ENCODE measurements at places on chromosomes 16 and 17.

DNA sequence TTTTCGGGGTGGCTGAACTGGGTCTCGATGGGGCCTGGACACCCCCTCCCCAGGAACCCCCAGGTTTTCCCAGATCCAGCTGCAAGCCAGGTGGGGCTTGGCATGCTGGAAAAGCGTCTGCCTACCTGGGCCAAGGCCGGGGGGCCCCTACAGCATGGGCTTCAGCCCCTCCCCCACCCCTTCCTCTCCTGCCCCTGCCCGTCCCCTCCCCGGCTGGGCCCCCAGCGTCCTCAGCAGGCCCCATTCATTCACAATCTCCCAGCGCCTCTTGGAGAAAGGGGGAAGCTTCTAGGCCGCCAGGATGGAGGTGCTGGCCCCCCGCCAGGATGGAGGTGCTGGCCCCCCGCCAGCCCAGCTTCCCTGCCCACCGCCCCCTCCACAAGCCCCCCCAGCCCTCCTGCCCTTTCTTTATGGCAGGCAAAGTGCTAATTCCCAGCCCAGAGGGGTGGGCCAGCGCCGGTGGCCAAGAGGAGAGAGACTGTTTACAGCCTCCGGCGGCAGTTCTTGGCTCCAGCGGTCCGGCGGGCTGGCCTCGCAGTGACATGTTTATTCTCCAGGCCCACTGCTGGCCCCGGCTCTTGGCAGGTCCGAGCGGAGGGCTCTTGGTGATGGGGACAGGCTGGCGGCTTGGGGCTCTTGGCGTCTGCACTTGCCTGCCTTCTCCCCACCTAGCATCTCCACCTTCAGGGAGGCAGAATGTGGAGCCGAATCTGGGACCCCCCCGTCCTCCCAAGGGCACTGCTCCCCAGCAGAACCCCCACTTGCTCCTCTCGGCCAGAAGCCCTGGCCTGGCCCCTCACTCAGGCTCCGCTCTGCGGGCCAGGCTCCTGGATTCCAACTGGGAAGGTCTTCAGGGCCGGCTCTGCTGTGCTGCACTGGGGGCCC lies 94.4 kb upstream of the CIBAR2 start:
- DNase-seq = peak; percentile 63

- no peak for DNase-seq
These were observed 724 bp downstream of the UBE2I start for GRCh38 chr16:1309888-1310831.

DNA sequence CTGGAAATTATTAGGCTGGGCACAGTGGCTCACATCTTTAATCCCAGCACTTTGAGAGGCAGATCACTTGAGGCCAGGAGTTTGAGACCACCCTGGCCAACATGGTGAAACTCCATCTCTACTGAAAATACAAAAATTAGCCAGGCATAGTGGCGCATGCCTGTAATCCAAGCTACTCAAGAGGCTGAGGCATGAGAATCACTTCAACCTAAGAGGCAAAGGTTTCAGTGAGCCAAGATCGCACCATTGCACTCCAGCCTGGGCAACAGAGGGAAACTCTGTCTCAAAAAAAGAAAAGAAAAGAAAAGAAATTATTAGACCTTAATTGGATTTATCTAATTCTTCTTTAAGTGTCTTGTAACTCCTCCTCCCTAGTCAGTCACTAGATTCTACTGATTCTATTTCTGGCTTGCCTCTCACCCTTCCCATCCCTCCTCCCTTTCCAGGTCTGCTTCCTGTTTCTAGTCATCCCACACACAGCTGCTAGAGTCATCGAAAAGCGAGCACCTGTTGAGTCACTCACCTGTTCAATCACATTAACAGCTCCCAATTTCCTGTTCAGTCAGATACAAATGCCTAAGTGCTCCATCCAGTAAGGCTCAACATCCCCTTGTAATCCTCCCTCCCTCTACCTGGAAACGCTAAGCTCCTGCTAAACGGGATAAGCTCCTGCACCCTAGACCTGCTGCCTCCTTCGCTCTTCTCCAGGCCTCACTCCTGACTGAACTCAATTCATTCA lies 34.6 kb downstream of the ERN1 start:
- no peak for DNase-seq

GRCh38 chr17:78432226-78433012 lies 54.0 kb downstream of the PGS1 start:
- DNase-seq = peak; percentile 72

DNA sequence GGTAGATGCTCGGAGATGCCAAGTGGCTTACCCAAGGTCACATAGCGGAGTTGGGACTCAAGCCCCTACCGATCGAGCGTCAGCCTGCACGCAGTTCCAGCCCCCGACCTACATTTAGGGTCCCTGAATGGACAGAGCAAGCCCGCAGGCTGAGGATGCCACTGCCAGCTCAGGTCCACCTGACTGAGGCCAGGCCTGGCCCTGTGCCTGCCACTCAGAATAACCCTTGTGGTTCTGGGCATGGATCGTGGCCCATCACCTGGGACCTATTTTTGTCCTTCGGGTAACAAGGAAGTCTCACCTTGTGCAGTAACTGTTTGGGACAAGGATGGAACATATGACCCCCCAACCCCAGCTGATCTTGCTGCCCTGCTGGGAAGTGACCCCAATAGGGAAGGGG lies 17.1 kb downstream of the CDH16 start:
- no peak for DNase-seq

- no peak for DNase-seq
These were observed 195.2 kb downstream of the MAP2K6 start for GRCh38 chr17:69609473-69610305.

DNA sequence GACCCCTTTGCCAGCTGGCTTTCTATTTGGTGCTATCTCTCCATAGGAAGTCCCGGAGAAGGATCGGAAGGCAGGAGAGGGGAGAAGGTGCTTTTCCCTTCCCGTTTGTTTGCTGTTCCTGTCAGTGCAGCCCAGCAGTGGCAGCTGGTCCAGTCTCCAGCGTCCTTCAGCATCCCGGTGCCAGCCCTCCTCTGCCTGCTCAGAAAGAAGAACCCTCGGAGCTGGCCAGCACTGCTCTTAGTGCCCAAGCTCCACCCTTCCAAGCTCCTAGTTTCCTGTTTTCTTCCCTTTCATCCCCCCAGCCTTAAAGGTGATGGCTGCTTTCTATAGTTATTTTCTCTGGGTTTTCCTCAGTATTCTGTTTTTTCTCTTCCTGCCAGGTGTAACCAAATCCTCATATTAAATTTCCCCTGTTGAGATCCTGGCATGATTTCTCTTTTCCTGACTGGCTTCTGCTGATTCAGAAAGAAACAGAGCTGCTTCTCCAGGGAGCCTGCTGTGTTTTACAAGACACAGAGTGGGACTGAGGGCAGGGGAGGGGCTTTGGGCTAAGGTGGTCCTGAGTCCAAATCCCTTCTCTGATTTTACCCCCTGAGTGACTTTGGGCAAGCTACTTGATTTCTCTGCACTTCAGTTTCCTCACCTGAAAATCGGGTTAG lies 186.8 kb downstream of the COPRS start:
- DNase-seq = no peak

GRCh38 chr16:78045865-78046581 lies 23.7 kb downstream of the CLEC3A start:
- DNase-seq = peak; percentile 64

- DNase-seq = no peak
These were observed 16.1 kb upstream of the HOXB9 start for GRCh38 chr17:48642059-48642842.

DNA sequence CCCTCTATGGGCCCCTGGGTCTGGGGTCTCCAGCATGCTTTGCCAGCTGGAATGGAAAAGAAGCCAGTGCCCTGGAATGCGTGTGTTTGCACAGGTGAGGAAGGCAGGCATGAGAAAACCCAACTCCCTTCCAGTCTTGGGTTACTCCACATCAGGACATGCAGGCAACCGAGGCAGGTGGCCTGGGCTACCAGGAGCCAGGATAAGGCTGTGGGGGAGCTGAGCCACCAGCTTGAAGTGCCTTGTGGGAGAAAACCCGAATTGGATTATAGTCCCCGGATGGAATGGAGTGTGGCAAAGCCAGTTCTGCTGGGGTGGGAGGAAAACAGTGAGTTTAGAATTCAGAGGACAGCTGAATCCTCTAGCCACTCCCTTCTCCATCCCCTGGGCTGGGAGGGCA lies 7.2 kb downstream of the SRCIN1 start:
- DNase-seq = peak; percentile 57

- DNase-seq = peak; percentile 99
These were observed 22.7 kb downstream of the TMEM235 start for GRCh38 chr17:78253946-78254672.

DNA sequence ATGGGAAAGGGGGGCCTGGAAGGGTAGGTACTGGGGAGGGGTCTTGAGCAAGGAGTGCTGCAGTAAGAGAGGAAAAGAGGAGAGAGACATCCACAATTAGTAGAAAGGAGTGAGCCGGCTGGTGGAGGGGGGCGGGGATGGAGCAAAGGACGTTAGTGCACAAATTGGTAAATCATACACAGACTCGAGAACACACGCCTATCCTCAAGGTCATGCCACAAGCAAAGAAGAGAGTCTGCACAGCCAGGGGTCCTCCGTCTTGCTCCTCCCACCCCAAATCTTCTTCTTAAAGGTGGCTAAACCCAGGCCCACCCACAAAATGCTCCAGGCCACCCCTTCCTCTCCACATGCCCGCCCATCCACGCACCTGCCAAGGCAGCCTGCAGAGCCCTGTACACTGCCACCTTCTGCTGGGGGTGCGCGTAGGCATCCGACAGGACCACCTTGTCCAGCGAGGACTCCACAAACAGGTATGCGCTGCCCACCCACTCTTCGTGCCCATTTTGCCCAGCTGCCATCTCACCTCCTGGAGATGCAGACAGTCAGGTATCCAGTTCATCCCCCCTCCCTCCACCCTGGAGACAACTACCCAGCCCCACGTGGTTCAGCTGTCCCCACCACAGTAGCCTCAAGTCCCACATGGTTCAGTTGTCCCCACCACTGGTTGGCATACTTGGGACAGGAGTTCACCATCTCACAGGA lies 3.4 kb downstream of the TRADD start:
- DNase-seq = no peak

DNA sequence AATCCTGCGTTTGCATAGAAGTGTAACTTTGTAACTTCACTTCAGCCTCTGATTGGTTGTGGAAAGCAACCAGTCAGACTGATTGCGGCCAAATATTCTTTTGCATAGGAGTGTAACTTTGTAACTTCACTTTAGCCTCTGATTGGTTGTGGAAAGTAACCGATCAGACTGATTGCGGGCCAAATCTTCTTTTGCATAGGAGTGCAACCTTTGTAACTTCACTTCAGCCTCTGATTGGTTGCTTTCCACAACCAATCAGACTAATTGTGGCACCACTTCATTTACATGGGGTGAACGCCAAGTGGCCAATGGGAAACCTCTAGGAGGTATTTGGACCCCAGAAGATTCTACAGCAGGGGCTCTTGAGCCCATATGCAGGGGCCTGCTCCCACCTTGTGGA lies 1.8 kb upstream of the TMEM98 start:
- DNase-seq = no peak

DNA sequence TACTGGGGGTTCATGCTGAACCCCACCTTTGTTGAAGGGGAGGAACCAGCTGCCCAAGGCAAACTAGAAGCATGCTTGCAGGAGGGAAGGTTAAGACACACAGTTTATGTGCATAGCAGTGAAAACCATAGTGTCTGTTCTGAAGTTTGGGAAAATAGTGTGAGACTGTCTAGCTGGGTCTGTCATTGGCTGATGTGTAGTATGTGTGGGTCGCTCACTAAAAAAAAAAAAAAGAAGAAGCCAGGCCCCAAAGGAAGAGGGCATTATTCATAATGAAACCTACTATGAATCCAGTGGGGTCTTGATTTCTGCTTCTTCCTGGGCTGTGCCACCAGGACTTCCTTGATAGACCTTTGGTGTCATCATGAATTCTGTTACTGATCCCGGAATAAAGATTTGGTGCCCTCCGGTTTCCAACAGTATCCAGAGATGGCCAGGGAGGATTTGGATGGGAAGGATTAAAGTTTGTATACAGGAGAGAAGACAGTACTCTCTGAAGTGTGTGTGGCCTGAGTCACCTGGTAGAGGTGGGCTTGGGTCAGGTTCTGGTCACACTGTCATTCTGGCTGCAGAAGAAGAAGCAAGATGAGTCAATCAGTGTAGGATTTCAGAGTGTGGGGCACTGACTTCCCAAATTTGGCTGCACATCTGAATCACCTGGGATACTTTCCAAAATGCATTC lies 220.3 kb downstream of the PRKCA start:
- no peak for DNase-seq

DNA sequence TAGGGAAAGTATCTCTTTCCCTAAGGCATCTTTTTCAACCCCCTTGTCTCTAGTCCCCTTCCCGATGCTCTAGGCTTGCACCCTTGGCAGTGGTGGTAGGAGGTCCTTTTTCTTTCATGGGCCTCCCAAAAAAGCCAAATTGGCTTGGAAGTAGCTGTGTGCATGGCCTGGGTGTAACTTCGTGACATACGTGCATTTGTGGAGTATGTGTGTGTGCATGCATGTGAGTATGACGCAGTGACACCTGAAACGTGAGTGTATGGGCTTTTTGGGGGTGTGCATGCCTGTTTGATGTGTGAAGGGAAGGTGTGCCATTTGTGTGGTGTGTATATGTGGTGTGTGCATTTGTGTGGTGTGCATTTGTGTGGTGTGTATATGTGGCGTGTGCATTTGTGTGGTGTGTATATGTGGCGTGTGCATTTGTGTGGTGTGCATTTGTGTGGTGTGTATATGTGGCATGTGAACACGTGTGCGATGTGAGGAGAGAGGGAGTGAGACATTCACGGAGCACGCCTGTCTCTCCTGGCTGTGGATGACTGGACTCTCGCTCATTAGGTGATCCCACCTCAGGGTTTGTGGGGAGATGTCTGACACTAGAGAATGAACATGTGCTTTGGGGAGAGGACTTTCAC lies 15.7 kb downstream of the IGFBP4 start:
- no peak for DNase-seq

DNA sequence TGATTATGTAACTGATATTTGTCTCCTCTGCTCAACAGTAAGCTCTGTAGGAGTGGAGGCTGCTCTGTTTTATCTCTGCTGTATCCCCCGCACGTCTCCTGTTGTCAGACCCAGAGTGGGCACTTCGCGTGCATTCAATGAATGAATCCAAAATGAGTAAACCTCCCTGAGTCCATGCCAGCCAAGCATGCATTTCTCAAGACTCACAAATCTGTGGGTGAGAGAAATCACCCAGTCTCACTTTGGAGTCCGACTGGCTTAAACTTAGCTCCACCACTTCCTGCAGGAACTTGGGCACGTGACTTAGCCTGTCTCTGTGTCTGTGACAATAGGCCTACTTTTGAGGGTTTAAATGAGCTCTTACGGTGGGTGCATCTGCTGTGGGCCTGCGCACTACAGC lies 3.7 kb downstream of the PNPO start:
- DNase-seq = no peak
